DND-41 (cell line): ENCODE measurements at places on chromosomes 1 and 21.

DNA sequence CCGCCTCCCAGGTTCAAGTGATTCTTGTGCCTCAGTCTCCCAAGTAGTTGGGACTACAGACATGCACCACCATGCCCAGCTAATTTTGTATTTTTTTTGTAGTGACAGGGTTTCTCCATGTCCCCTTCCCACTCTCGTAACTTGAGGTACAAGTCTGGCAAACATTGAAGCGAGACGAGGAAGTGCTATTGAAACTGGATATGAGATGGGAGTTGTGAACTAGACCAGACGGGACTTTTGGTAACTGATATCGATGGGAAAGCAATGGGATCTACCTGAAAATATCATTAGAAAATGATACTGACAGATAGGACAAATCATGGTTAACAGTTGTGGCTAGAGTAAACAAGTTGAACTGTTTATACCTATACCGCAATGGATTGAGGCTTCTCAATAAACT is 95.2 kb upstream of the TRABD2B start:
- DNase-seq = no peak

GRCh38 chr1:226946285-226946684 is 6.2 kb downstream of the COQ8A start:
- no peak for DNase-seq

DNA sequence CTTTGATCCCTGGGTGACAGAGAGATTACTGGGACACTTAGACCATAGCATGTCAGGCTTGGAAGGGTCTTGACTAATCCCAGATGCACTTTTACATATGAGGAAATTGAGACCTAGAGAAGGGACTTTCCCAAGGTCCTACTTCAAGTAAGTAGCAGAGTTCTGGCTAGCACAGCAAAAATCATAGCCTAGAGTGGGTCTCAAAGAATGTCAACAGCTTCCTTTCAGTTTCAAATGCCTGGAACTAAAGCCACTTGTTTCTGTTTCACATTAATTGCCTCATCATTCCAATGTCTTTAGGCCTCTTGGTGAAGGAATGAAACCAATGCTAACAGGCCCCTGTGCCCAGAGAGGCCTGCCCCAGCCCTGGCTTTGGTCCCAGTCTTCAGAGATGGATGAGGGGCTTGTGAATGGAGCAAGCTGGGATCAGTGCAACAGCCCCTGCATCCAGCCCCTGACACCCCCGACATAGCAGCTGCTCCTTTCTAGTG is 26.6 kb downstream of the ATF3 start:
- no peak for DNase-seq

DNA sequence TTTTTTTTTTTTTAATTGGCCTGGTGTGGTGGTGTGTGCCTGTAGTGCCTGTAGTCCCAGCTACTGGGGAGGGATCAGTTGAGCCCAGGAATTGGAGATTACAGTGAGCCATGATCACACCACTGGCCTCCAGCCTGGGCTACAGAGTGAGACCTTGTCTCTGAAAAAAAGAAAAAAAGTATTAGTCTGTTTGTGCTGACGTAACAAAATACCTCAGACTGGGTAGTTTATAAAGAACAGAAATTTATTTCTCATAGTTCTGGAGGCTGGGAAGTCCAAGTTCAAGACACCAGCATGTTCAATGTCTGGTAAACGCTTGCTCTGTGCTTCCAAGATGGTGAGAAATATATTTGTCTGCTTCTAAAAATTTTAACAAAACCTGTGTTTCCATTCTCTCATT is 25.8 kb downstream of the TRAF5 start:
- DNase-seq = no peak
